ENCODE measurements at places on chromosomes 2 and 18.

- DNase-seq = no peak
Observed at GRCh38 chr2:173048897-173049661, 26.6 kb upstream of the MAP3K20 start.

DNA sequence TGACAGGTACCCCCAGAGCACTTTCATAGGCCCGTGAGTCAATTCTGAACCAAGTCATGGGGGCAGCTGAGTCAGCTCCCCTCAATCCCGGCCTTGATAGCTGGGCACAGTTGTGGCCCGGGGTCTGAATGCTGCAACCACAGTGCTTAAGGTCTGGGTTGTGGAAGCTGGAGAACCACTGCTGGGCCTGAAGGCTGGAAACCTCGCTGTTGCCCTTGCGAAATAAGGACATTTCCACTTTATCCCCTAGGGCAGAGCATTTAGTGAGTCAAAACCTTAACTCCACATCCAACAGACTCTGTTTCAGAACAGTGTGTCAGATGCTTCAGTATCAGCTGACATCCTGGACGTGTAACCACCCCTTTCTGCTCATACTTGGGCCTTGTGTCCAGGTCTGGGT is 58.6 kb downstream of the SP110 start:
- no peak for DNase-seq

DNA sequence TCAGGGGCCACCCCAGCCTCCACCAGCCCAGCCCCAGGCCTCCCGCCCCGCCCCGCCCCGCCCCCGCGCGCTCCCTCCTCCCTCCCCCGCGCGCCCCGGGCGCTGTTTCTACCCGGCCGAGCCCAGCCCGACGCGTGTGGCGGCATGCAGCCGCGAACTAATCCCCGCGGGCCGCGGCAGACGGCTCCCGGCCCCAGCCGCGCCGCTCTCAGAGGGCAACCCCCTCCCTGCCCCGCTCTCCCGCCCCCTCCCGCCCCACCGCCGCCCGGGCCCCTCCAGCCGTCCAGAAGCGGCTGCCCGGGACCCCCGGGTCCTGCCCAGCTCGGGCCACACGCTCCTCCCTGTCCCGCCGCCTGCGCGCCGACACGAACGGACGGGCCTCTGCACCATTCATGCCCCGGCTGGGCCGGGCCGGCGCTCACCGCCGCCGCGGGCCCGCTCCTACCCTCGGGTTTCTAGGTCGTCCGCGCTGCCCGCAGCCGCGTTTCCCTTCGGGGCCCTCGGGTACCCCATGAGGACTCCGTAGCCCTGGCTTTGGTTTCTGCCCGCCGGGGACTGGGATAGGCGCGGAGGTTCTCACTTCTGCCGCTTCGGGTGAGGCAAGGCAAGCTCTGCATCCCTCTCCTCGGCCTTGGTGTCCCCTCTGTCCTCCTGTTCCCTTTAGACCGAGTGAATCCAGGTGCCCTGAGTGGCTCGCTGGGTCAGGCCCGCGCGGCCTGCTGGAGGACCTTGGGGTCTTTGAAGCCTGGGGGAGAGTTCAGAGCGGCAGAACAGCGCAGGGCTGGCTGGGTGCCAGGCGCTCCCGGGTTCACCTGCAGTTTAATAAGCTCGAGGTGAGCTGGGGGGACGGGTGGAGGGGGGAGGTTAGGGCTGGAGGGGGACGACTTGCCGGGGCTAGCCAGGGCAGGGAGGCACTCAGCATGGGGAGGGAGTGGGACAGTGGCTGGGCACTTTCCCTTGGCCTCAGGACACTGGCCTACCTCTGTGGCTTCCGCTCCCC is 3.1 kb downstream of the WNT10A start:
- no peak for DNase-seq

- DNase-seq = no peak
Observed at GRCh38 chr18:35059280-35059927, 18.2 kb downstream of the MAPRE2 start.

DNA sequence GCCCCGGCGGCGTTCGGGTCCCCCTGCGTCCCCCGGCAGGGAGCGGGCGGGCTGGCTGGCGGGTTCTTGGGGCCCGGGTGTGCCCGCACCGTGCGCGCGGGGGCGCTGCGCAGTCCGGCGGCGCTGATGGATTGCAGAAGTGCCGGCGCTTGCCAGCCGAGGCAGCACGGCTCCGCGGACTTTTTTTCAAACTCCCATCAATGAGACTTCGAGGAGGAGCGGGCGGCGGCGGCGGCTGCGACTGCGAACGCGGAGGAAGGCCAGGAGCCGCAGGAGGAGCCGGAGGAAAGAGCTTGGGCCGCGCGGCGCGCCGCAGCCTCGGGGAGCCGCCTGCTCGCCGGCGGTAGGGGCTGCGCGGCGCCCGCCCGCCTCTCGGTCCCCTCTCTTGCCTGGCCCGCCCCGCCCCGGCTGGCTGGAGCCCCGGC is at the start of gene GLI2:
GLI2 (plus strand) TSS at position 123 of the 425 bp plus-strand sequence. CDS start 61,453 bp downstream, outside the sequence.
- DNase-seq = peak; percentile 43

DNA sequence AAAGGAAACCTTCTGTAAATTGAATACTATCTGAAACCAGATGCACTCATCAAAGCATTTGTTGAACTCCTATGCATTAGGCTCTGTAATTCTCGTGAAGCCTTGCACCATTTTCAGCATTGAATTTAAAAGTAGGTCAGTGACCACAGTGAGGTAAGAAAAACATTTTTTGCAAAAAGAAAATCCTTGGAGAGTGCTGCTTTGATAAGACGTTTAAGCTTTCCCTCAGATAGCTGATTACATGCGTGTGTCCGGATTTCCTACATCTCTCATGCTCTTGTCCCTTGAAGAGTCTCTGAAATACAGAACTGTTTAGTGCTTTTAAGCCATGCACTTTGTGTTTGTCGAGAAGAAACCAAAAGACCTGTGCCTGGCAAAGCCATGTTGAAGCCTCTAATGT is 113.6 kb downstream of the FMNL2 start:
- DNase-seq = no peak

DNA sequence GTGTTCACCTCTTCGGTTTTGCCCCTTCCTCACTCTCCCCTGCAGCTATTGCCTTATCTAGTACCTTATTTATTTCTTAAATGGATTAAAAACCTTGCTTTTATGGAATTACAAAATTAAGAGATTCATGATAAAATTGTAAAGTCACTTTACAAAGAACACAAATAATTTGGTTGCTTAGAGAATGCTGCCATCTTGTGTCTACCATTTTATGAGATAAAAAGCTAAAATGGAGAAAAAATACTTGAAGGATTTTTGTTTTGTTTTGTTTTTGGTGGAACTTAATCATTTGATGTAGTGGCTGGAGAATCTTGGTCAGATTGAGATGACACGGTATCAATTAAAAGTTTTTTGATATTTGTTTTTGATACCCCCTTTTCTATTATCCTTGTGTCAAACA is 69.6 kb downstream of the R3HDM1 start:
- no peak for DNase-seq

- DNase-seq = no peak
Observed at GRCh38 chr2:177143444-177143843, 69.2 kb upstream of the HNRNPA3 start.

- DNase-seq = no peak
Observed at GRCh38 chr18:74197705-74198341, 49.5 kb downstream of the TIMM21 start.

All from activated CD4-positive, alpha-beta T cell treated with anti-CD3 and anti-CD28 coated beads, Interleukin-2, amount 10 ng/mL, durations not matched to agents 7 days and 5 days (primary cell).